ENCODE measurements at places on chromosomes 5 and 9. TPM values are rescaled to one million over a fixed set of nuclear protein-coding genes. Genes with fewer than 3 reads are reported as not detected.

Gene SPINK5
- total RNA-seq, result 1.1 TPM

Gene GFI1B
- total RNA-seq, result 9.7 TPM

Gene GABRA1
- not detected for total RNA-seq

Gene CMBL
- 7.2 TPM for total RNA-seq

Gene IFNB1
- total RNA-seq, result not detected

GRCh38 chr9:81470864-81471263 is 218.5 kb downstream of the TLE1 start:
- no peaks in the 10 kb centered on the region for H3K4me1 ChIP-seq
- DNase-seq, result no peak
- H3K36me3 ChIP-seq, result no peaks in the 10 kb centered on the region
- no peak overlapping the region for H3K4me3 ChIP-seq
- no peaks in the 10 kb centered on the region for H3K27me3 ChIP-seq
- no peak overlapping the region for H3K27ac ChIP-seq

DNA sequence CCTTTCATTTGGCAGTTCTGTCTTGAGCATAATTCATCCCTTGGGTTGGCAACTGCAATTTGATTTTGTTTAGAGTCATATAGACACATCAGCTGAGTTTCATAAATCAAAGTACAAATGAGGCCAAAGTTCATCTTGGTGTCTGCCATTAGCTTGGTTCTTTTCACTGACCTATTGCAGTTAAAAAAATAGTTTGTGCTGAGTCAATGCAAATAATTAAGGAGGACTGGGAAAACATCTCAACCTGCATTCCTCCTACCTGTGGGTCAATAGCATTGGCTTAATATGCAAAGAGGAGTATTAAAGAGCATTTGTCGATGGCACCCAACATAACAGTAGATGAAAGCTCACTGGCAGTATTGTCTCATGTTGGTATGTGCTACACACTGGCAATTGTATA is 1.6 kb downstream of the PKD2L2 start:
- no peak for DNase-seq
- H3K4me3 ChIP-seq, result no peak overlapping the region
- H3K4me1 ChIP-seq, result peaks cover 14% of the 10 kb centered on the region

Measured in testis (tissue), 5 donors.